CD8-positive, alpha-beta memory T cell (primary cell): ENCODE measurements at places on chromosomes 4 and X. TPM values are rescaled to one million over a fixed set of nuclear protein-coding genes. Genes with fewer than 3 reads are reported as not detected.

- no peak for DNase-seq
Observed at GRCh38 chr4:117817301-117817700, 217.0 kb upstream of the NDST3 start.

GLRA3 gene
- total RNA-seq = not detected

- no peak for DNase-seq
Observed at GRCh38 chr4:96763546-96763945, 923.7 kb downstream of the PDHA2 start.

GRCh38 chrX:55783723-55784122 is 66.2 kb downstream of the RRAGB start:
- DNase-seq = no peak

DNA sequence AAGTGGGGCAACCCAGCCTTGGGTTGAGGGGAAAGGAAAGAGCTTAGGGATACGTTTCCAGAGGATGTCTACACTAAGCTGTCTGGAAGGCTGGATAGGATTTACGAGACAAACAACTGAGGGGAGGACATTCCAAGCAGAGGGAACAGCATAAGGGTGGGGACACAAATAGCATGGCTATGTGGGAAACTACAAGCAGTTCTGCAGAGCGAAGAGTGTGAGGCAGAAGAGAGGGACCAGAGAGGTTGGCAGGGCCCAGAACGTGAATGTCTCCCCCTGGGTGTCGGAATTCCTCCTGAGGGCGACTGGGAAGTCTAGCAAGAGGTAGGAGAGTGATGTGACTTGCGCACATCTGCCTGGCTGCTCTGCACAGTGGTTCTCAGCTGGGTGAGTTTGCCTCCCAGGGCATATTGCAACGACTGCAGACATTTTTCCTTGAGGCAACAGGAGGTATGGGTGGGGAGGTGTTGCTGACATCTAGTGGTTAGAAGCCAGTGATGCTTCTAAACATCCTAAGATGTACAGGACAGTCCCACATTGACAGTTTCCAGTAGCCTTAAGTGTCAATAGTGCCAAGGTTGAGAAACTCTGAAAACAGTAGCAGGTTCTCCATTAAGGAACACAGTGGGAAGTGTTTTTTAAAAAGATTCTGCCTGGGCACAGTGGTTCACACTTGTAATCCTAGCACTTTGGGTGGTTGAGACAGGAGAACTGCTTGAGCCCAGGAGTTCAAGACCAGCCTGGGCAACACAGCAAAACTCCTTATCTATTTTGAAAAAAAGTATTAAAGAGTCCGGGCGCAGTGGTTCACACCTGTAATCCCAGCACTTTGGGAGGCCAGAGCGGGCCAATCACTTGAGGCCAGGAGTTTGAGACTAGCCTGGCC is 9.2 kb downstream of the NDUFA1 start:
- DNase-seq = no peak

DNA sequence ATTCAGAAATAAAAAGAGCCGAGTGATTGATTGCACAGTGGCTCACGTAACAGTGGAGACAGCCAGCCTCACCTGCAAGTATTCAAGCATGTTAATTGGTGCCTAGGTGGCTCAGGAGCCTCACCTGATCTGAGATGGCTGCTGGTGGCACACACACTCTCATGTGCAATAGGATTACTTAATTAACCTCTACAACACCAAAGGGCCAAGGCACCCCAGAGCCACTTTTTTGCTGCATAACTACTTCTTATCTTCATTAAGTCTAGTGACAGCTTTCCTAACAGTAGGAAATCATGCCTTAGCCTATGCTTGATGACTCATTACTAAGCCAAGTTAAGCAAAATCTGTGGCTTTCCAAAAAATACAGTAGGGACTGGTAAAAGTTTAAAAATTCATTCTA is 117.3 kb upstream of the NOCT start:
- DNase-seq = no peak

- DNase-seq = no peak
Observed at GRCh38 chr4:155271557-155271956, 63.1 kb downstream of the NPY2R start.

DNA sequence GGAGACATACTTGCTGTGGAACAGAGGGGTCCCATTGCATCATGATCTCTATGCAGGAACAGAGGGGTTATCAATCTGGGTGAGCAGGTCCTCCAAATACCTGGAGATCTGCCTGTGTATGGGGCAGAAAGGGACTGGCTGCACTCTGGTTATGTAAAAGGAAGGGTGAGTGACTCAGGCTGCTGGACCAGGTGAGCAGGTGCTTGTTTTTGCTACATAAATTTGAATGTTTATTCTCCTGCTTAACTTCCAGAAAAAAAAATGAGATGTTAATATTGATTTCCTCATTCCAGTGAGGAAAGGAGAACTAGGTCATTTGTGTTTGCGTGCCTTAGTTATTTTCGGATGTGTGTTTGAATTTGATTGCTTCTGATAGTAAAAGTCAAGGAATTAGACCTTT is 225.8 kb upstream of the TRAM1L1 start:
- no peak for DNase-seq

DNA sequence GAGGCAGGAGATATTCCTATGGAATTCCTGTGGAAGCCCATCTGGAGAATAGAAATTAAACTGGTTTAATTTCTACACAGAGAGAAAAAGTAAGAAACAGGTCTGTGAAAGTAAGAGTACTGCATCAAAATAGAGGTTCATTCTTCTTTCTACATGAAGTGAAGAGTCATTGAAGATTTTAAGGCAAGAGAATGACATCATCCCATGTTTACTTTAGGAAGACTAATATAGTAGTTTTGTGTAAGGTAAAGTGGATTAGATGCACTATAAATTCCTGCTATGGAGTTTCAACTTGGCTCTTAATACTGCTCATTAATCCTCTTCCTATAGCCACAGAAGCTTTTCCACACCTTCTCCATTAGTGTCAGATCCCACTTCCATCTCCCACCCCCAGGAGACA is 47.6 kb downstream of the CNGA1 start:
- DNase-seq = no peak

SLC2A9 gene
- total RNA-seq = 3.1 TPM

DNA sequence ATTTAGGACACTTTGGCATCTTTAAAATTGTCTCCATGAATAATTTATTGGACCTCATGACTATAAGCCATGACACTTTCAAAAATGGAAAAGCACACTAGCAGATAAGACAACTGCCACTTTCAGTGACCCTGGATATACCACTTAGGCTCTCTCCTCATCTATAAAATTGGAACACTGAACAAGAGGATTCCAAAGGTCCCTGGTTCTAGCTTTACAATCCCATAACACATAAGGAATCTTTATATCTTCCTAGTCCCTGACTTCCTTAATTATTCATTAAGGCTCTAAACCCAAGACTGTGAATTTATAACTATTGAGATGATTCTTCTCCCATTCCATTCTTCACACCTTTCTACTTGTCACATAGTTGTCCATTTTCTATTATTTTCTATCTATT is 190.2 kb downstream of the SCFD2 start:
- DNase-seq = no peak

DNA sequence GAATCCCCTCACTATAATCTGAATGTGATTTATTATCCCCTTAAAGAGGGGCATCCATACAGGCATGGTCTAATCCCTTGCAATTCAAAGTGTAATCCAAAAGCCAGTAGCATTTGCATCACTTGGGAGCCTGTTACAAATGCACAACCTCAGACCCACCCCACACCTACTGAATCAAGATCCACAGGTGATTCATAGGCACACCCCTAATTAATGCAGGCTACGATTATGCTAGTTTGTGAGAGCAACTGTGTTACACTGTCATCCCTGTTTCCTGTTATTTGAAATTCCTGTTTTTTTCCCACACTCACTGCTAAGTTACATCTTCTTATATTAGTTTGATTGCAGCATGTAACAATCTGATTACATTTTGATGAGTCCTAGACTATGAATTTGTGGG is 120.0 kb downstream of the RAB28 start:
- DNase-seq = no peak

DNA sequence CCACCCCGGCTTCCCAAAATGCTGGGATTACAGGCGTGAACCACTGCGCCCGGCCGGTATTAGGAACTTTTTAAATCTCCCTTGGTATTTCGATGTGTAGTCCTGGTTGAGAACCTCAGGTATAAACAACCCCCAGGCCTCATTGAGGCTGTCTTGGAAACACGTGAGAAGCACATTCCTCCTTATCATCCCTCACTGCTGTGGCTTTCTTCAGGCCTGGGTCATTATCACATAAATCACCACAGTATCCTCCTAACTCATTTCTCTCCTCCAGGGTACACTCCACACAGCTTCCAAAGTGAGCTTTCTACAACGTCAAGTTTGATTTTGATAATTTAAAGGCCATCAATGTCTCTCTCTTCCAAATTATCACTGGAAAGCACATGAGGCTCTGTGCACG is 198.2 kb downstream of the DCHS2 start:
- DNase-seq = no peak

NELFA gene
- total RNA-seq = 42.5 TPM

DNA sequence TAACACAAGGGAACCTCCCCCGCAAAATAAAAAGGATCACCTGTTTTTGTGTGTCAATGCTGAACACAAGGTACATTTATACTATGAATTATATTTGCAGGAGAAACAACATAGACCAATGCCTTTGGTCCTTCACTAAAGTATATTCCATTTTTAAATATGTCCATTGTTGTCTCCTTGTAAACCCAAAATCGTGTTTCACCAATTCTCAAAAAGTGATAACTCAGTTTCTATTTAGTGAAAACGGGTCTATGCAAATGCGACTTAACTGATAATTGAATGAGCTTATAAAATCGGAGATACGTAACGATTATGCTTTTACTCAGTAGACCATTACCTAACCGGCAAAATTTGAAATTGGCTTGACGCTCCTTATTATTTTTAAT is 2.1 kb downstream of the BRWD3 start:
- no peak for DNase-seq

DNA sequence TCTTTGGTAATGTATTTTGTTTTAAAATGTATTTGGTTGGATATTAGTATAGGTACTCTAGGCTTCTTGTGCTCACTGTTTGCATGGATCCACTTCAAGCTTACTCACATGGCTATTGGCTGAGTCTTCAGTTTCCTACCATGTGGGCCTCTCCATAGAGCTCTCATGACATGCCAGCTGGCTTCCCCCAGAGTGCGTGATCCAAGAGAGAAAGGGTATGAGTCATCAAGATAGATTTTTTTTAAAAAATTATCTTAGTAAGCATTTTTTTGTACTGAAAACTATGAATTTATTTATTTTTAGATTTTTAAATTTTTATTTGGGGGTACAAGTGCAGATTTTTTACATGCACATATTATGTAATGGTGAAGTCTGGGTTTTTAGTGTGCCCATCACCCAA is 219.1 kb upstream of the AMOT start:
- DNase-seq = no peak

DNA sequence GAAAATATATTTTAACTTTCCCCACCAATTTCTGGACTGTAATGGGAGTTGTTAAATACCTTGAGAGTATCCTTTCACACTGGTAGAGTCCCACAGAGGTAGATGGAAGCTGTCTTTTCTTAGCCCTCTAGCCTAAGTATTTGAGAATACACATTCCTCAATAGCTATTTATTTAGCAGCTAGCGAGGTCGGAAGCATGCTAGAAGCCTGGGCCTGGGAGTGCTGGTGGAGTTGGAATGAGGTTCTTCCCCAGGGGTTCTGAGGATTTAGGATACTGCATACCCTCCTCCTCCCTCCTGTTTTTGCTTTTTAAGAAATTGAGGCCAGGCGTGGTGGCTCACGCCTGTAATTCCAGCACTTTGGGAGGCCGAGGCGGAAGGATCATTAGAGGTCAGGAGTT is 999 bp upstream of the KLHL15 start:
- no peak for DNase-seq

DNA sequence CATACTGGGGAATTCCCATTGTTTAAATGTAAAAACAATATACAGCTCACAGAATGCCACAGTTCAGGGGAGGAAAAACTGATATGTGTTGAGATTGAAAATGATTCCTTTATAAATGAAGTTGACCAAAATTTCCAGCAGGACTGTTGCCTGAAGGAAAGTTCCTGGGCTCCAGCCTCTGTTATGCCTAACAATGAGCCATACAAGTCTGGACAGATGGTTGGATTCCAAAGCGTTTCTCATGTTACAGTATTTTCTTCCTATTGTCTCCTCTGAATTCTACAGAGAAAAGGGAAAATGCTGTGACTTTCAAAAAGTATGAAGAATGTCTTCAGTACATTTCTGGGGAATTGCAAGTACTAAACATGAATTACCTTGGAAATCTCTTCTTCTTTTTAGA is 73.3 kb downstream of the ALPK1 start:
- DNase-seq = no peak

TREX2 gene
- total RNA-seq = 2.3 TPM

DNA sequence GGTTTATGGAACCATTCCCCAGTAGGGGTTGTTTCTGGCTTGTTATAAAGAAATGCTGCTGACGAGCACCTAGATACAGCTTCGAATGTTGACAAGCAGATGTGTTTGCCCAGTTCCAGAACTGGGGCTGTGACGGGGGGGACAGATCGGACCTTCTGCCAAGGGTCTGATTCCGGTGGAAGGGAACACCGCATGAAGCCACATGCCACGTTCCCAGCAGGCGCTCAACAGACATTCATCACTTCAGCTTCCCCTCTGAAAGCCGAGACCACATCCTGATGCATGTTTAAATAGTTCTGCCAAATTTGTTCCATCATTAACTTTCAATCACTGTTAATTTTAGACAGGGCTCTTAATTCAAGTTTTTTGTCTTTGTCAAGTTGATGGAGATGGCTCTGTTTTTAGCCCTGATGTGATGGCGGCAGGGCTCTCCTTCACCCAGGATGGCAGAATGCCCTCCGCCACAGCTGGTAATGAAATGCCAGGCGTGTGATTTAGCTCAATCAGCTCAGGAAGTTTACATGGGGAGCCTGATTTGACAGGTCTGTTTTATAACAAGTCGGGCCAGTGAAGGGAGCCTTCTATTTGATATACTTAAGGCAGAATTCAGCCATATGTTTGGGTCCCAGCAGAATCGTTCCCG is 57.4 kb downstream of the PSAPL1 start:
- no peak for DNase-seq

BGN gene
- total RNA-seq = not detected

- DNase-seq = no peak
Observed at GRCh38 chrX:151153667-151154066, 22.7 kb upstream of the GPR50 start.

DNA sequence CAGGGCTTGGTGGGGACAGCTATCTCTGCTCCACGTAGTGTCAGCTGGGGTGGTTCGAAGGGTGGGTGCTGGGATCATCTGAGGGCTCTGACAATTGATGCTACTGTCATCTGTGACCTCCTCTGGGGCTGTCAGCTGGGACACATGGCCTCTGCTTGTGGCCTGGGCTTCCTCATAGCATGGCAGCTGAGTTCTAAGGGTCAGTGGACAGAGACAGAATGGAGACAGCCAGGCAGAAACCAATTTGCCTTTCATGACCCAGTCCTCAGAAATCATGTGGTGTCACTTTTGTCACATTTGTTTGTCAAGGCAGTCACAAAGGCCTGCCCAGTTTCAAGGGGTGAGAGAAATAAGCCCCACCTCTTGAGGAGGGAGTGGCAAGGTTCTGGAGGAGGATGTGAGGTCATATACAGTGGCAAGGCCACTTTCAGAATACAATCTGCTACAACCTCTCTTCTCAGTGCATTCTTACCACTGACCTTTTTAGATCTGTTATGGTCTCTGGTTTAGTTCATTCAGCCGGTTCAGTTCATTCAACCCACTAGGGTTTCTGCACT is 103.6 kb upstream of the BCOR start:
- DNase-seq = no peak

AREG gene
- total RNA-seq = 0.38 TPM
